ENCODE measurements at places on chromosomes 7 and 10.

- DNase-seq = no peak
Measured at GRCh38 chr10:86650151-86650550, 4.2 kb upstream of the OPN4 start.

DNA sequence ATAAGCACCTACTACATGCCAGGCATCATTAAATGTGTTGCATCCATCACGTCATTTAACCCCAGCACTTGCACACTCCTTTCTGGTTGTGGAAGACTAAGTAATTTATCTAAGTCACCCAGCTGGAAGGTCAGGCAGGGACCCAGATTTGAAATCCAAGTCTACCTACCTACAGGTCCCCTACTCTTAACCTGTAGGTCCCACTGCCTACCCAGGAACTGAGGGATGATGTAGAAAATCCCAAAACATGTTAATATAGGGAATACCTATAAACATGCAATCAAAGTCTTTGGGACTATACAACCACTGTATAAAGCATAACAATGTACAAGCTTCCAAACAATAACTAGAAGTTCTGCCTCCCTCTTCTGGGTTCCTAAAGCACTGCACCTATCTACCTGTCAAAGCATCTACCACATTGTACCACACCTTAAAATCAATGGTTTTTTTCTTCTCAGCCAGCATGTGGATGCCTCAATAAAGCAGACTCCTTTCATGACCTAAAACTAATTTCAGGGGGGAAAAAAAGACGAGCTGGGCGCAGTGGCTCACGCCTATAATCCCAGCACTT is 5.6 kb downstream of the IL6 start:
- no peak for DNase-seq

DNA sequence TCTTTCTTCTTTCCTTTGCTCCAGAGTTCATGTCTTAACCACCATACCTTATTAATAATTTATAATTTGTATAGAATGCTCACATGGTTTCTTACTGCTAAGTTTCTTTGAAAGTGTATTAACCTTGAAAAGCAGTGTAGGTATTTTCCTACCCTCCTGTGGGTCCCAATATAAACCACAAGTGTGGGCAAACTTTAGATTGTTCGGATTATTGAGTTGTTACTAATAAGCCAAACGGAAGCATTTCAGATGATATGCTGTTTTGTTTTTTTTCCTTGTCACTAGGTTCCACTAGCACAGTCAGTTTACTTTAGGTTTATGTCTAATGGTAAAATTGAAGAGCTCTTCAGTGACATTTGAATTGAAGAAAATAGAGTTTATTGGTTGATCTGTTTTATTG is 10.2 kb downstream of the SSBP1 start:
- no peak for DNase-seq

- no peak for DNase-seq
Measured at GRCh38 chr10:112248584-112249295, 34.5 kb upstream of the TECTB start.

DNA sequence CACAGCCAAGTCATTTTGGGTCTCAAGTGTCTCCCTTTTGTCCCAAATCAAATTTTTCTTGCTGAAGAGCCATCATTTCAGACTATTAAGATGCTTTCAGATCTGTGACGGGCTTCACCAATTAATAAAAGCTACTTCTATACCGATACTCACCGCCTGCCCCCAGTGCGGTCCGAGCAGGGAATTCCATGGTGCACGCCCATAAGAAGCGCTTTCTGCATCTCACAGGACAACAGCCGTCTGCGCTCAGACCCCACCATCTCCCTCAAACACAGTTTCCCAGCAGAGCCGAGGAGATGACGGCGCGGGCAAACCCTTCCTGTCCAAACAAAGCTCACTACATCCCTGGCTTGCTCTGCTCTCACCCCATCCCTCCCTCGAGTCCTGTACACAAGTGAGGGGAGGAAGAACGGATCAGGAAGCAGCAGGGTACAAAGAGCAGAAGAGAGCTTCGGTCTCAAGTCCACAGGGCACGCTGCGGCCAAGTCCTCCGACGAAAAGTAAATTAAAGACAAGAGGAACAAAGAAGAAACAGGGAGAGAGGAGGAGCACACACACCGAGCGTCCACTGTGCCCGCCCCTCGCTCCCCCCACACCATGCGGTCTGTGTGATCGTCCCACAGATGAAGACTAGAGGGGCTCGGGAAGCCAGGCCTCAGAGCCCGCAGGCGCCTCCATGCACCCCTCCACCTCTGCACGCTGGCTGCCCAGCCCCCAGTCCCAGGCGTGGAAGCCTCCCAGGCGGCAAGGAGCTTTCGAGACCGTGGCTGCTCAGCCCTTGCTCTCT is 121.9 kb downstream of the MAD1L1 start:
- no peak for DNase-seq

All from NAMALWA (cell line).